Stimulated activated CD8-positive, alpha-beta memory T cell treated with anti-CD3 and anti-CD28 coated beads, Interleukin-12 subunit alpha, Interleukin-12 subunit beta, amount 100 ng/mL, for 1 hour (primary cell): ENCODE measurements at places on chromosomes 3 and 15.

GRCh38 chr15:65963911-65964482 is 94.7 kb downstream of the RAB11A start:
- DNase-seq: no peak

DNA sequence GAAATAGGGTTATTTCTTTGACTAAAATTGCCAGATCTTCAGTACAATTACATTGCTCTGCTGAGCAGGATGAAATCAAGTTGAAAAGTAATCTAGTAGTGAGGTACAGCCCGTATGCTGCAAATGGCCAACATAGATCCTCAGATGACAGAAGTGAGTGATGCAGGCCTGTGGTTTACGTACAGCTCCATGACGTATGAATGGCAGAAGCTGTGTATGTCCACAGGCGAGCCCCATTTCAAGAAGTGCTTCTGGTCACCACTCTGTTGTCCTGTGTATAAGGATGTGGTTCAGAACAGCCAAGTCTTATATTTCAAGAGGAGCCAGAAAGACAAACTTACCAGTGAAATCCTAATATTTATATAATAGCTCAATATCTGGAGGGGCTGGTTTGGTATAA is 9.2 kb downstream of the CD86 start:
- DNase-seq: no peak

- no peak for DNase-seq
Observed at GRCh38 chr3:138873471-138874278, 38.9 kb upstream of the PIK3CB start.

DNA sequence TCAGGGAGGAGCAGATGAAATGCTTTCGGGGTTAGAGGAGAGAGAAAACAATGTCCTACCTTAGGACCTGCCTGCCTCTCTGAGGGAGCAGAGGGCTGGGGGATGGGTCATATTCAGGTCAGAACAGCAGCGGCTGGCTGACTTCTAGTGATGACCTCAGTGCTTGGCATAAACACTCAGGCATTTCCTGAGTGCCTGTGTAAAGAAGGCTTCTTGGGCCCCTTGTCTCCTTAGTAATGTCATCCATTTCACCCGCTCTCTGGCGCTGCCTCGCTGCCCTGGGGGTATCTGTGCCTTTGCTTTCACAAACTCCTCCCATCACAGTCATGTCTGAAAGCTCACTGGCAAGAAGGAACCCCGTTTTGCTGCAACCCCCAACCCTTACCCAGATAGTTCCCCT is 82.9 kb upstream of the GSK3B start:
- no peak for DNase-seq

- DNase-seq: no peak
Observed at GRCh38 chr3:141853629-141854168, 22.7 kb upstream of the ATP1B3 start.

DNA sequence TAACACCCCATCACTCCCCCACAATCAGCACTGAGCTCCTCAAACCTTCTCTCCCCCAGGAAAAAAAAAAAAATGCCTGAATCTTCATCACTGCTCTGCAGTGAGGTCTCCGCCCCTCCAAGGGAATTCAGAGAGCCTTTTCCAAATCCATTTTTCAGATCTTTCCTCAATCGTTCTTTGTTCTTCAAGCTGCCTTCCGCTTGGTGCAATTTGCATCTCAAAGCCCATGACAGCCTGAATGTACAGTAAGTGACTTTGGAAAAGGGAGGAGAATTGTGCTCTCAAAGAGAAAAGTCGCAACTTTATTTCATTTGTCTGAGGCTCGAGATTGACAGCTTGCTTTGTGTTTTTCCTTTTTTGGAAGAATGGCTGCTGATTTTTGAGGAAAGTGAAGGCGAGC is 75.0 kb downstream of the CORO2B start:
- no peak for DNase-seq

GRCh38 chr3:194219826-194220410 is 84.0 kb downstream of the HES1 start:
- no peak for DNase-seq

DNA sequence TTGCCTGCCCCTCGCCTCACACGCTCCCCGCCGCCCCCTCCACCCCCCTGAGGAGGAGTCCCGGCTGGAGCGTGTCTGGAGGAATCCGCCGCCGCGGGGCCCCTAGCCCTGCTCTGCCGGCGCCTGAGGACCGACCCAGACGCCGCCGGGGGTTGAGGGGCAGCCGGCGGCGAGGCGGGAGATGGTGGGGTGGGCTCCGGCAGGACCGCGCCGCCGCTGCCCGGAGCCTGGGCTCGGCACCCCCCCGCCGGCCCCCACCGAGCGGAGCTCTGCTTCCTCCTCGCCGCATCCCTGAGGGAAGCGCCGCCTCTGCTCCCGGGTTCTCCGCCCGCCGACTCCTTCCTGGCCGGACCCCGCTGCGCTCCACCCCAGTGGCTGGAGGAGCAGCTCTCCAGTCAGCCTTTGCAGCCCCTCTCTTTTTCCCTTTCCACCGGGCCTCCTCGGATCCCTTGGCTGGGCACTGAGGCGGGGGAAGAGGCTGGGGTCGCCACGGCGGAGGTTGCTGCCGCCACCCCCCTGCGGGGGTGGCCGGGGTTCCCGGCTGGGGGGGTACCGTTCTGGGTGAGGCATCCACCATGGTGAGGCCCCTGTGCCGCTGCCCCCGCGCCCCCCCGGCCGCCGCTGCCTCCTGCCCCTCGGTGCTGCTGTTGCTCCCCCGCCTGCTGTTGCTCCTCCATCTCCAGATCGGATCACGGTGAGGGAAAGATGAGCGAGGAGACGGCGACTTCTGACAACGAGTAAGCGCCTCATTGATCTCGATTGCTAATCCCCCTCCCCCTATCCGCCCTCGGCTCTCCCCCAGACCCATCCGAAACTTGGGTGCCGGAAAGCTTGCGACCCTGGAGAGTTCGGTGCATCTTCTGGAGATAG is at the start of gene SPRED1:
Gene SPRED1, plus strand, starts transcription at position 356 of the 870 bp plus-strand sequence. Its CDS starts 350 bp downstream, at position 706.
- DNase-seq: no peak

- DNase-seq: no peak
Observed at GRCh38 chr3:63951492-63952247, 39.5 kb upstream of the SCAANT1 start.

GRCh38 chr15:28185148-28185895 is 86.2 kb upstream of the OCA2 start:
- DNase-seq: no peak

- DNase-seq: no peak
Observed at GRCh38 chr15:31551323-31551722, 224.7 kb downstream of the KLF13 start.

DNA sequence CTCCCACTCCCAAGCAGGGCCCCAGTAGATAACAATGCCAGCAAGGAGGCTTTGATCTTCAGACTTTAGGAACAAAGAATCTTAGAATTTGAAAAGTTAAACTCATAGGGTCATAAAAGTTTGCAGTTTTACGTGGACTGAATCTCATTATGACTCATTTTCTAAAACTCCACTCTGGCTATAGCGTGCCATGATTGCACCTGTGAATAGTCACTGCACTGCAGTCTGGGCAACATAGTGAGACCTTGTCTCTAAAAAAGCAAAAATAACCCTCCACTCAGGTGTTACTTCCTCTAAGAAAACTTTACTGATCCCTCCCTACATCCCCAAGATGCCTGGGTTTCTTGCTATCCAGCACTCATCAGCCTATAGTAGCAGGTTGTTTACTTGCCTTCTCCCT is 104.5 kb downstream of the IL20RB start:
- DNase-seq: no peak

- no peak for DNase-seq
Observed at GRCh38 chr3:196186651-196187573, 24.3 kb downstream of the ZDHHC19 start.

DNA sequence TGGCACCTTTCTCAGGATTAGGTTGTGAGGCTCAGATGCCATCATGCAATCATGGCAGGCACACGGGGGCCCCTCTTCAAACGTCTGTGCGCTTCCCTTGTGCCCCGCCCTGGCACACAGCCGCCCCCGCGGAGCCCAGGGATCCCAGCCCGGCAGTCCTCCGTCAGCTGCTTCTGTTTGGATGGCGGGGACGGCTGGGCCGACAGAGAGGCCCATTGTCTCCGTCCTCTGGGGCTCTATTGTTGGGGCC is 849 bp upstream of the HDAC11 start:
- peak; percentile 2 for DNase-seq
